Activated naive CD4-positive, alpha-beta T cell (primary cell): ENCODE measurements at places on chromosomes 11 and 22.

DNA sequence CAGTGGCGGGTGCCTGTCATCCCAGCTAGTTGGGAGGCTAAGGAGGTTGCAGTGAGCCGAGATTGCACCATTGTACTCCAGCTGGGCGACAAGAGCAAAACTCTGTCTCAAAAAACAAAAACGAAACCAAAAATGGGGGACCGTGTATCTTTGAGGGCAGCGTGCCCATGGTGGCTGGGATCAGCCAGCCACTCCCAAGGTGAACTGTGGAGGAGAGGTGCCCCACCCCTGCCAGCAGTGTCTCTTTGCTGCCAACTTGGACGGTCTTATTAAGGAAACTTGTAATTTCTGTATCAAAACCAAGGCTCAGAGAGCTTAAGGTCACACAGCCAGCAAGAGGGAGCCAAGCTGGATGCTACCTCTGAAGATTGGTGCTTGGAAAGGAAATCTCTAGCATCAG, 147.7 kb downstream of the CACNA1I start:
- no peak for DNase-seq

GRCh38 chr22:38029901-38030300, 27.3 kb upstream of the PICK1 start:
- no peak for DNase-seq

- DNase-seq, result no peak
These were observed 17.4 kb downstream of the LRRC32 start for GRCh38 chr11:76653012-76653673.

- no peak for DNase-seq
These were observed 8.3 kb downstream of the SRSF8 start for GRCh38 chr11:95074792-95075563.

GRCh38 chr11:109041876-109042275, 377.0 kb downstream of the DDX10 start:
- no peak for DNase-seq

DNA sequence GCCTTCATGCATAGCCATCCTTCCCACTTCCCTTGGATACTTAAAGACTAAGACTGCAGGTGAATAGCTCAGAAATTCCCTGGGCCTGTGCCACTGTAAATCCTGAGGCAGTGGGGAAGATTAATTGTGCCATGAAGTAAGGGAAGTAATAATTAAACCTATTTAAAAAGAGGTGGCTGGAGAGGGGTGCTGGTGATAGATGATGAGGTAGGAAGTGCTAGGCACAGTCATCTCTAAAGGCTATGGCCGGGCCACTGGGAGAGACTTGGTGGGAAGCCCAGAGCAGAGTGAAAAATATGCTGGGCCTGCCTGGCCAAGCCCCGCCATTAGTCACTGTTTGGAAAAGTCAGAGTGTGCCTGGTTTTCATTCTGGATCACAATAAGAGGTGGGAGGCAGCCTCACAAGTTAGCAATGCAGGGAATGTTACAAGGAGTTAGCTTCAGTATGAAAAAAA, 197.2 kb upstream of the PITPNB start:
- no peak for DNase-seq

GRCh38 chr22:20237480-20238440, 30.4 kb downstream of the RTN4R start:
- DNase-seq, result no peak

GRCh38 chr11:132228746-132229325, 858.4 kb downstream of the NTM start:
- no peak for DNase-seq

GRCh38 chr11:46327829-46328228, 19.4 kb upstream of the DGKZ start:
- no peak for DNase-seq

GRCh38 chr11:20966489-20966888, 297.1 kb downstream of the NELL1 start:
- DNase-seq, result no peak
